ENCODE measurements at places on chromosomes 16 and 17.

DNA sequence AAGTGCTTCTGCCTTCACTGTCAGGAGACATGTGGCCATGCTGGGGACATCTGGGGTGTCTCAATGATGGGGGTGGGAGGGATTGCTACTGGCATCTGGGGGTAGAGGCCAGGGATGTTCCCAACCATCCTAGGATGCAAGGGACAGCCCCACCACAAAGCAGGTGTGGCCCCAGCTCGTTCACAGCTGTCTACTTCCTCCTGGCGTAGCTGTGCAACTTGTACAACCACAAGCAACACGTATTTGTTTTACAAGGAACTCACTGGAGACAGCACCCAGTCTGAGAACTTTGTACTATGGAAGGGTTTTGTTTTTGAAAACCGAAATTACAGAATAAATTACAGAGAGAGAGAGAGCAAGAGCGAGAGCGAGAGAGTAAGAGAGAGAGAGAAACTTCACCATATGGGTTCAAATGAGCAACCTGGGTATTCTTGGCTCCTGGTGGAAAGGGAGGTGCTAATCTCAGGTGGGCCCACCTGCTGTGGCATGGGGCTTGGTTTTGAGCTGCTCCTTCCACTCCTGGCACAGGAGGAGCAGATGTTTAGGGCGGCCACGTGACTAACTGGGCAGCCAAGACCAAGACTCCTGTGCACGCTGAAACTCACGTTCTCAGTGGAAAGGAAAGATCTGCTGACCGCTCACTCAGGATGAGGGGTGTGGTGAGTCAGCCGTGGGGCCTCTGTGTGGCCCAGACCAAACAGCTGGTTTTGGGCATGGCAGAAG is 17.5 kb upstream of the TNFRSF13B start:
- DNase-seq = no peak

GRCh38 chr17:10208604-10209193 is 10.3 kb upstream of the GAS7 start:
- no peak for DNase-seq

GRCh38 chr16:14669776-14670175 is 24.3 kb downstream of the PLA2G10 start:
- DNase-seq = no peak

GRCh38 chr17:81382851-81383250 is 12.4 kb upstream of the BAHCC1 start:
- no peak for DNase-seq

- no peak for DNase-seq
Observed at GRCh38 chr17:4301066-4301465, 37.3 kb upstream of the ANKFY1 start.

- DNase-seq = no peak
Observed at GRCh38 chr17:75108193-75108592, 1.6 kb upstream of the ARMC7 start.

DNA sequence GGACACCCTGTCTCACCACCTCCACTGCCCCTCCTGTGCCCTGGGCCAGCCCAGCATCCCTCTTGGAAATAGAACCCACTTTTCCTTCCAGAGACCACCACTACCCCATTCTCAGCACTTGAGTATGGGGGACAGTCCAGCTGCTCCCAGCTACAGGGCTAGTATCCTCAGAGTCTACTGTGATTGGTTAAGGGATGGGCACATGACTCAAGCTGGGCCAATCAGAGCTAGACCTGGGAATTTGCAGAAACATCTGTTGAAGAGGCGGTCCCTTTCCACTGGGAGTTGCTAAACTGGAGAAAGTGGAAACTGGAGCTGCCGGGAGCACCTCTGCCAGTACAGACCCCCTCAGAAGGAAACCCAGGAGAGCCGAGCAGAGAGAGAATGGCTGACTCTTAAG is 156.6 kb downstream of the GSG1L start:
- DNase-seq = no peak

DNA sequence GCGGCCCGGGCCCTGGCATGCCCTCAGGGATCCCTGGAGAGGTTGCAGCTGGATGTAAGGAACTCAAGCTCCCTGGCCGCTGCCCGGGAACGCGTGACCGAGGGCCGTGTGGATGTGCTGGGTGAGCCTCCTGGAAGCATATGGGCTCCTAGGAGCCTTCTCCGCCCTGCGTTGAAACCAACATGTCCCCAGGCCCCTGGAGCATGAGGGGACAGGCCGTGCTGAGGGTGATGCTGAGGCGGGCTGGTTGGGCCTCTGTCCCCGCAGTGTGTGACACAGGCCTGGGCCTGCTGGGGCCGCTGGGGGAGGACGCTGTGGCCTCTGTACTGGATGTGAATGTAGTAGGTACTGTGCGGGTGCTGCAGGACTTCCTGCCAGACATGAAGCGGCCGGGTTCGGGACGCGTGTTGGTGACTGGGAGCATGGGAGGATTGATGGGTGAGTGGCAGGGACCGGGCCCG is 5.7 kb upstream of the HSD17B1 start:
- no peak for DNase-seq

- DNase-seq = no peak
Observed at GRCh38 chr17:29718446-29719039, 95.8 kb upstream of the CORO6 start.

GRCh38 chr17:8001976-8002720 is at the start of gene GUCY2D:
GUCY2D (plus strand) TSS chr17:8002615; CDS start chr17:8003048, 433 bp downstream.
- no peak for DNase-seq

GRCh38 chr17:44759086-44759915 is 513 bp downstream of the ADAM11 start:
- DNase-seq = peak; percentile 15

DNA sequence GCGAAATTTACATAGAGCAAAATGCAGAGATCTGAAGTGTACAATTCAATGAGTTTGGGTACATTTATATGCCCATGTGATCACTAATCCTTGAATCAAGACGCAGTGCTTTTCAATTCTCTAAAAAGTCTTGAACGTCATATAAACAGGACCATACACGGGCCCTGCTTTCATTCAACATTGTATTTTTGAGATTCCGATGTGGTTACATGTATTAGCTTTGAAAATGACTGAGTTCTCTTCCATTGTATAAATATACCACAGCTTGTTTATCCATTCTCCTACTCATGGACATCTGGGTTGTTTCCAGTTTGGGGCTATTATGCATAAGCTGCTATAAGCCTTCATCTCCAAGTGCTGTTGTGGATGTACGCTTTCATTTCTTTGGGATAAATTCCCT is 45.5 kb downstream of the ZCCHC14 start:
- no peak for DNase-seq

- DNase-seq = no peak
Observed at GRCh38 chr16:73166947-73167550, 119.1 kb upstream of the ZFHX3 start.

DNA sequence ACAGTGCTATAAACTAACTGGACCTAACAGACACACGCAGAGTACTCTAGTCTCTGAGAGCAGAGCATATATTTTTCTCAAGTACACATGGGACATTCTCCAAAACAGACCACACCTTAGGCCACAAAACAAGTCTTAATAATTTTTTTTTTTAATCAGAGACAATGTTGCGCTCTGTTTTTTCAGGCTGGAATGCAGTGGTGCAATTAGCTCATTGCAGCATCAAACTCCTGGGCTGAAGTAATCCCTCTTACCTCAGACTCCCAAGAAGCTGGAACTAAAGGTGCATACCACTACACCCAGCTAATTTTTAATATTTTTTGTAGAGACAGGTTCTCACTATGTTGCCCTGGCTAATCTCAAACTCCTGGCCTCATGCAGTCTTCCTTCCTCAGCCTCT is 37.7 kb downstream of the ULK2 start:
- no peak for DNase-seq

DNA sequence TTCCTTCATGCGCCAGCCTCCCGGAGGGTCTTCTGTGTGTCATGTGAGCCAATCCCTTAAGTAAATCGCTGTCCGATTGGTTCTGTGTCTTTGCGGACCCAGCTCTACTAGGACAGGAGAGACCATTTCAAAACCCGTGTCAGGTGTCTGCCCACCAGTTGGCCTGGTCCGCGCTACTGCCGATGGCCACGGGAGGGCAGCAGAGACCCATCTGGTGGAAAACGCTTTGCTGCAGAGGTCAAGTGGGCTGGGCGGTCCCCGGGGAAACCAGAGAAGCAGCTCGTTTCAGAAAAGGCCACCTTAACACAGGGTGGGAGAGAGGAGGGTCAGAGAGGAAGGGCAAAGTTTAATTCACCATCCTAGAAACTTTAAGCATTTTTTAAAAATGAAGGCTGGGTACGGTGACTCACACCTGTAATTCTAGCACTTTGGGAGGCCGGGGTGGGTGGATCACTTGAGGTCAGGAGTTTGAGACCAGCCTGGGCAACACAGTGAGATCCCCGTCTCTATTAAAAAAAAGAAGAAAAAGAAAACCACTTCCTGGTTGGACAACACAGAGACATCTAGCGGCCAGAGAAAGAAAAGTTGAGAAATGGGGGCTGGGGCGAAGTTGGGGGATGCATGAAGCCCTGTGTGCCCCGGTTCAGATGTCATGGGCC is 2.8 kb upstream of the CIBAR2 start:
- DNase-seq = peak; percentile 91

GRCh38 chr16:9666834-9667480 is 515.3 kb downstream of the GRIN2A start:
- DNase-seq = no peak

GRCh38 chr17:57210972-57211411 is 45.3 kb upstream of the MSI2 start:
- DNase-seq = no peak

GRCh38 chr16:77399066-77399465 is 35.8 kb downstream of the ADAMTS18 start:
- no peak for DNase-seq

- DNase-seq = no peak
Observed at GRCh38 chr17:14959106-14959648, 305.9 kb downstream of the PMP22 start.

DNA sequence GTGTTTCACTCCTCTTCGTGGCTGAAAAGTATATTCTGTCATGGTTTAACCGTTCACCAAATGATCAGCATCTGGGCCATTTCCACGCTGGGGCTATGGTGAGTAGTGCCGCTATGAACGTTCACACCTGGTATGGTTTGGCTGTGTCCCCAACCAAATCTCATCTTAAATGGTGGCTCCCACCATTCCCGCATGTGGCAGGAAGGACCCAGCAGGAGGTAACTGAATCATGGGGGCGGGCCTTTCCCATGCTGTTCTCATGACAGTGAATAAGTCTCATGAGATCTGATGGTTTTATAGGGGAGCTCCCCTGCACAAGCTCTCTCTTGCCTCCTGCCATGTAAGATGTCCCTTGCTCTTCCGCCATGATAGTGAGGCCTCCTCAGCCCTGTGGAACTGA is 45.7 kb upstream of the ZNF469 start:
- no peak for DNase-seq

DNA sequence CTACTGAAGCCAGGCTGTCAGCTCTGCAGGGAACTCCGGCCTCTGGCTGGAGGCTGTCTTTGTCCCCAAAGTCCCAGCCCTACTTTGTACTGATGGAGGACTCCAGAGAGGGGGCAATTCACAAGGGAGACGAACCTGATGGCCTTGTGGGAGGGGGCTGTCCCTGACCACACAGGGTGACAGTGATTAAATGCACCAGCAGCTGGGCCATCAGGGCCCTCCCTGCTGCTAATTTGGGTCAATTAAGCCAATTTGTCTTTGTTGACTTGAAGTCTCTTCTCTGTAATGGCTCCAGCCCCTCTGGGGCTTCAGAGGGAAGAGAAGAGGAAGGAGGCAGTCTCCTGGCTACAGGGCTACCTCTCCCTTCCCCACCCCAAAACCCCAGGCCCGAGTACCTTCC is 22.0 kb downstream of the TMEM132E start:
- no peak for DNase-seq

DNA sequence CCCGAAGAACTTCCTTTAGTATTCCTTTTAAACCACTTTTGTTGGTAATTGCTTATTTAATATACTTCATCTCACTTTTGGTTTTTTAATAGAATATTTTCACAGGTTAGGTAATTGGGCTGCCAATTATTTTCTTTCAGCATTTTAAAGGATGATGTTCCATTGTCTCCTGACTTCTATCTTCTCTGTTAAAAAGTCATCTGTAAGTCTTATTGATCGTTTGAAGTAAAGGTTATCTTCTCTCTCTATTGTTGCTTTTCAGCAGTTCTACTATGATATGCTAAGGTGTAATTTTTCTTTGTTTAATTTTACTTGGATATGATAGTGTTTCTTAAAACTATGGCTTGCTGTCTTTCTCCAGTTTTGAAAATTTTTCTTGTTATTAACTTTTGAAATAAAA is 307.5 kb downstream of the MAP2K4 start:
- DNase-seq = no peak

DNA sequence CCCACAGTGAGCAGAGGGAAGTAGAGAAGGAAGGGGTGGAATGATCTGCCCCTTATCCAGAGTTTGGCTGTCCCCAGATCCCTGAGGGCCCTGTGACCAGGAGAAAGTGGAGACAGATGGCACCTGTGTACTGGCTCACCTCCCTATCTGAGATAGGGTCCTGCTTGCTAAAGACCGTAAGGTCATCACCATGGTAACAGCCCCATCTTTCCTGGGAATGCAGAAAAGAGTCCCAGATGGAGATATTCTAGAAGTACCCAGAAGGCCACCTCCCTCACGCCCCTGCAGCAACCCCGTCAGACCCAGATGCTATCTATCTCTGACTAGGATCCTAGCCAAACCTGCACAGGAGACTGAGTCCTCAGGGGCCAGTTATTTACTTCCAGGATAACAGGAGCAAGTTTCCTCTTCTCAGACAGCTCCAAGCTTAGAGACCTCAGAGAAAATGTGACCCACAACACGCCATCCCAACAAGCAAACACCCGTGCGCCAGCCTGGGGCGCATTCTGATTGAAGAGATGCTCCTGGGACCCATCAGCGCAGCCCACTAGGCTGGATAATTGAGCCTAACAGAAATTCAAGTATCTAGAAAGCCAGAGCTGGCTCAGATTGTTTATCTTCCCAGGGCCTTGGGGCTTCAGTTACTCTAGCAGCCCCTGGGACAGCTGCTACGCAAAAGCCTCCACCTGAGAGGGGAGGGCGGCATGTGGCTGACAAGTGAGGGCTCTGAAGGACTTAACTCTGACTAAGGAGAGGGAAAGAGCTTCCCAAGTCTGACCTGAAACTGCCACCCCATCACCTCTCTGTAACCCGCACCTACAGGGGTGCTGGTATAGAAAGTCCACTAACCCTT is 1.9 kb downstream of the ORMDL3 start:
- no peak for DNase-seq

- no peak for DNase-seq
Observed at GRCh38 chr16:88472637-88473205, 19.6 kb downstream of the ZFPM1 start.

GRCh38 chr16:55685973-55686372 is 30.2 kb downstream of the SLC6A2 start:
- no peak for DNase-seq

GRCh38 chr16:9077091-9077809 is 14.2 kb upstream of the HAPSTR1 start:
- peak; percentile 47 for DNase-seq
